Subcutaneous preadipocyte (primary cell): ENCODE measurements at places on chromosomes 5 and 9. TPM values are rescaled to one million over a fixed set of nuclear protein-coding genes. Genes with fewer than 3 reads are reported as not detected.

FANCC gene
- 5.1 and 9.4 TPM in 2 replicates for total RNA-seq

GPX8 gene
- total RNA-seq, result 74.2 and 85.6 TPM in 2 replicates

CHSY3 gene
- total RNA-seq, result 2.6 and 8.8 TPM in 2 replicates

FBP2 gene
- under 0.01 TPM in 1 of 2 replicates, not detected in the other for total RNA-seq

SNCB gene
- total RNA-seq, result 1.2 TPM in 1 of 2 replicates, not detected in the other

INSYN2B gene
- 6.6 and 18.4 TPM in 2 replicates for total RNA-seq

S1PR3 gene
- 92.2 and 119 TPM in 2 replicates for total RNA-seq

TNFSF8 gene
- total RNA-seq, result not detected in 2 replicates

FOXD4L4 gene
- total RNA-seq, result 0.20 TPM in 1 of 2 replicates, not detected in the other

HRH2 gene
- not detected in 2 replicates for total RNA-seq

PKD2L2 gene
- total RNA-seq, result not detected in 2 replicates

TAF1L gene
- not detected in 2 replicates for total RNA-seq

PCDHGB5 gene
- total RNA-seq, result 8.8 and 12.1 TPM in 2 replicates

LHX3 gene
- not detected in 2 replicates for total RNA-seq

SPAG8 gene
- 0.73 and 2.2 TPM in 2 replicates for total RNA-seq

CARD19 gene
- total RNA-seq, result 44.2 and 75.3 TPM in 2 replicates

WHRN gene
- total RNA-seq, result 0.73 and 0.78 TPM in 2 replicates

EPB41L4B gene
- under 0.01 TPM in 2 replicates for total RNA-seq

GLDC gene
- total RNA-seq, result 11.0 and 17.6 TPM in 2 replicates
